M059J (cell line): ENCODE measurements at places on chromosomes 5 and 9. TPM values are rescaled to one million over a fixed set of nuclear protein-coding genes. Genes with fewer than 3 reads are reported as not detected.
A peak's percentile ranks its signal among the peaks of the same experiment; 100 is the strongest.

GRCh38 chr5:55324815-55325418 lies 17.1 kb downstream of the MTREX start:
- peak; percentile 60 for DNase-seq

The CDKN2A gene
- 594 and 597 TPM in 2 replicates for total RNA-seq

DNA sequence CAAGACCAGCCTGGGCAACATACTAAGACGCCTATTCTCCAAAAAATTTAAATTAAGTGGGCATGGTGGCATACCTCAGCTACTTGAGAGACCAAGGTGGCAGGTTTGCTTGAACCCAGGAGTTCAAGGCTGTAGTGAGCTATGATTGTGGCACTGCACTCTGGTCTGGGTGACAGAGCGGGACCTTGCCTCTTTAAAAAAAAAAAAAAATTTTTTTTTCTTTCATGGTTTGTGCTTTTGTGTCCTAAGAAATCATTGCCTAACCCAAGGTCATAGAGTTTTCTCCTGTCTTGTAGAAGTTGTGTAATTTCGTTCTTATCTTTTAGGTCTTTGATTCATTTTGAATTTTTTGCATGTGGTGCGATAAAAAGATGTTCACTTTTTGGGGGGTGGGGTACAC lies 12.3 kb downstream of the GPBP1 start:
- DNase-seq: no peak

GRCh38 chr5:6790346-6790865 lies 77.2 kb downstream of the TENT4A start:
- DNase-seq: no peak

The MATR3 gene
- 144 and 237 TPM in 2 replicates for total RNA-seq

GRCh38 chr5:156402387-156402921 lies 75.5 kb downstream of the SGCD start:
- DNase-seq: peak; percentile 48

DNA sequence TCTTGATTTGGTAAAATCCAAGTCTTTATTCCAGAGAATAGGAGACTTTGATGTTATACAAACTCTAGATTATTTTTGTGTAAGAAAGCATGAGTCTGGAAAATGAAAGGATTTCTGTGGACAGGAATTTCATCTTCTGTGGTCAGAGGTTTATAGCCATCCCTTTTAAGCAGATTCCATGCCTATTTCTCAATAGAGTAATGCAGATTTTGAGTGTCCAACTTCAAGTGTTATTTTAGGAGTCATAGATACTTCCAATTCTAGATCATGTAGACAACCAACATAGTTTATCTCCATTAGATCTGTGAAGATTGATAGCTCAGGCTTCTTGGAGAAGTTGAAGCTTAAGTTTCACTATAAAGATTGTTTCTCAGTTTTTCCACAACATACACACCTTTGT lies 379.7 kb downstream of the PSAT1 start:
- peak; percentile 74 for DNase-seq

The FLT4 gene
- total RNA-seq: not detected in 2 replicates

The ZBTB26 gene
- 2.8 and 5.3 TPM in 2 replicates for total RNA-seq

The FOXD4L4 gene
- 0.07 TPM in 1 of 2 replicates, not detected in the other for total RNA-seq

DNA sequence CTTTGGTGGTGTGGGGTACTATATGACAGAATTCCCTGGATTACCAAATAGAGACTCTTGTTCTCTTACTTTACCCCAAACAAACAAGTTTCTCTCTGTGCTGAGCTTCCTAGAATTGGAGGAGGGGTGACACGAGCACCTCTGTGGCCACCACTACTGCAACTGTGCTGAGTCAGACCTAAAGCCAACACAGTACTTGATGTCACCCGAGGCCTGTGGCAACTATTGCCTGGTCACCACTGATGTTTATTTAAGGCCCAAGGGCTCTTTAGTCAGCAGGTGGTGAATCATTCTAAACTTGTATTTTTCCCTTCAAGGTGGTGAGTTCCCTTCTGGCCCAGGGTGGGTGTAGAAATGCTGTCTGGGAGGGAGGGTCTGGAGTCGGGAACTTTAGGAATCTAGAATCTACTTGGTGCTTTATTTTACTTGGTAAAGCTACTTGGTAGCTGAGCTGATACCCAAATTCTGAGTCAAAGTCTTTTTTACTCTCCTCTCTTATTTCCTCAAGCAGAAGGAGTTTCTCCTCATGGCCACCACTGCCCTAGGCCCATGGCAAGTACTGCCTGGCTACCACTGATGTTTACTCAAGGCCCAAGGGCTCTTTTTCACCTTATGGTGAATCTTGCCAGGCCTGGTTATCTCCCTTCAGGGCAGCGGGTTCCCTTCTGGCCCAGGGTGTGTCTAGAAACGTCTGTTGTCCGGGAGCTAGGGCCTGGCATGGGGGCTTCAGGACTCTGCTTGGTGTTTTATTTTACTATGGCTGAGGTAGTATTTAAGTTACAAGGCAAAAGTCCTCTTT lies 9.8 kb downstream of the LURAP1L start:
- DNase-seq: peak; percentile 100

- peak; percentile 35 for DNase-seq
These were observed 110.8 kb downstream of the LHX2 start for GRCh38 chr9:124122321-124122720.

The GFPT2 gene
- total RNA-seq: 1.9 and 6.2 TPM in 2 replicates
